Body of pancreas (tissue), 4 donors: ENCODE measurements at places on chromosomes 7 and 10. TPM values are rescaled to one million over a fixed set of nuclear protein-coding genes. Genes with fewer than 3 reads are reported as not detected.

DNA sequence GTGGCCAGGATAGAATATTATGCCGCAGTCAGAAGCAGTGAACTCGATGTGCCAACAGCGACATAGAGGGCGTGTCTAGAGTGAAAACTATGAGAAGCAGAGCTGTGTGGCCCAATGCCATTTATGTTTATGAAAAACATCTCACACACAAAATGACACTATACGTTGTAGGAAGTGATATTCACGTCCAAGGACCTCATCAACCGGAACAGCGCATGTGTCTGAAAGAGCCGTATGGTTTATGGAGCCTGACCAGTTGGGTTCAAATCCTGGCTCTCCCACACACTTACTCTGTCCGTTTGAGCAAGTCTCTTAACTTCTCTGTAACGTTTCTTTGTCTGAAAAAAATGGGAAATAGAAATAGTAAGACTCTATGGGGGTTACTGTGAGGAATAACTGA is 20.5 kb downstream of the TAS2R40 start:
- DNase-seq = no peak

DNA sequence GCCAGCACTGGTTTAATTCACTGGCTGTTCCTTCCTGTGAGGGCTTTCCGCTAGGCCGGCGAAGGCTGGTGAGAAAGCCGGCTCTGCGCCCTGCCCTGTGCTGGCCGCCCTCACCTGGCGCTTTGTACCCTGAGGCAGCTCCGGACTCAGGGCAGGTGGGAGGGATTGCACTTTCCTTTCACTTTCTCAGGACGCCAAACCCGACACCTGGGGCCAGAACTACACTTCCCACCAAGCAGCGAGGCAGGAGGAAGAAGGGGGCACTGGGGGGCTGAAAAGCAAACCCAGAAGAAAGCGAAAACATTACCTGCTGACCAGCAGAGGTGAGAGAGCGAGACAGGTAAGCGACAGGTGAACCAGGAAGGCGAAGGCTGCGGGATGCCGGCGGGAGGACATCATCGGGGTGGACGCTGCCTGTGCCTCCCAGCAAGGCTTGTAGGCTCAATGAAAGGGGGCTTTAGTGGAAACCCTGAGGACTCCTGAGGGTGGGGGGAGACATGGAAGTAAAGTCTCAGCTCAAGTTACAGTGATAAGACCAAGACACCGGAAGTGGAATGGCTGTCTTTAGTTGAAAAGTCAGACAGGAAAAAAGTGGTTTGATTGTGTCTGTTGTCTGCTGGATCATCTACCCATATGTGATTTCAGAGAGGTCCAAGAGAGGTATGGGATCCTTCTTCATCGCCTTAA is at the start of gene RAB19:
TSS of gene RAB19 (plus strand) at position 181 of the 687 bp plus-strand sequence. CDS start 3,589 bp downstream, outside the sequence.
- DNase-seq = peak; percentile 84

- DNase-seq = no peak
Observed at GRCh38 chr7:128110641-128111364, 79.6 kb upstream of the LRRC4 start.

GRCh38 chr7:69600710-69601519 is 2.6 kb downstream of the AUTS2 start:
- DNase-seq = no peak

- DNase-seq = no peak
Observed at GRCh38 chr7:117152213-117153007, 170.4 kb downstream of the WNT2 start.

- DNase-seq = no peak
Observed at GRCh38 chr10:3827768-3828403, 42.9 kb upstream of the KLF6 start.

DNA sequence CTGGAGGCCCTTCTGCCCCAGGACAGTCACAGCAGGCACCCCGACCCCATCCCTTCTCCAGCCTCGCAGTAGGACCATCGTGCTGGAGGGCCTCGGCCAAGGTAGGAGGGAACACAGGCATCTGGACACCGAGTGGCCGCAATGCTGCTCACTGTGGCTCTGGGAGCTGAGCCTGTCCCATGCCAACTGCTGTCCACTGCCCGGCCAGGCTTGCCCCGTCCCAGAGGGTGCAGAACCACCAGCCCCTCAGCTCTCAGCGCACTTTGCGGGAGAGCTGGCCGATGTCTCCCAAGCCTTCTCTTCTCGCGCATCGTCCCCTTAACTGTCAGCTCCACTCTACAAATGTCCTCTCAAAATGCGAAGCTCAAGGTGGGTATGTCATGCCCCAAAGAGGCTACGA is 197.2 kb downstream of the PTPRN2 start:
- DNase-seq = no peak

DNA sequence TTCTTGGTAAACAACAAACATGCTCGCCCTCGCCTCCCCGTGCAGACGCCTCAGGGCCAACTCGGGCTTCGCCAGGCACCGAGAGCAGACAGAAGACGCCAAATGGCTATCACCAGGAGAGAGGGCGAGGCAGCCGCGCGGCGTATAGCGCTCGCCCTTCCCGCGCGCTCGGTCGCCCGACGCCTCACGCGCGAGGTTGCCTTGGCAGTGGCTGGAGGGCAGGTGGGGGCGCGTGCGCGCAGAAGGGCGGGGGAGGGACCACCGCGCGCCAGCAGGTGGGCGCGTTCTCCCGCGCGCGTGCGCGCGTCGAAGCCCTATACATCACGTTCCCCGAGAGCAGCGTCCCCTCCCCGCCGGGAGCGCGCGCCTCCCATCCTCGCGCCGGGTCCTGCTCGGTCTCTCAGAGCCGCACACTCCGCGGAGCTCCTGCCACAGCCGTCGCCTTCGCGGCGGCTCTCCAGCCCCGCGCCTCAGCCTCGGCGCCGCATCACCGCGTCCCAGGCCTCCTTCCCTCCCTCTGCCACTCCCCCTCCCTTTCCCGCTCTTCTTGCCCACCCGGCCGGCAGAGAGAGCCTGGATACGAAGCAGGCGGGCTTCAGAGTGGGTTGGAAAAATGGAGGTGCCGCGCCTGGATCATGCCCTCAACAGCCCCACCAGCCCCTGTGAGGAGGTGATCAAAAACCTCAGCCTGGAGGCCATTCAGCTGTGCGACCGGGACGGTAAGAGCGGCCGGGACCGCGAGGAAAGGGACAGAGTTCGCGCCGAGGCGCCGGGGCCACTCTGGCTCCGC is at the start of gene PHYHIPL:
TSS of gene PHYHIPL (plus strand) at position 403 of the 790 bp plus-strand sequence. CDS start at position 614, 211 bp downstream.
- DNase-seq = peak; percentile 79

GRCh38 chr7:18754766-18755165 is 259.2 kb downstream of the HDAC9 start:
- DNase-seq = no peak

- DNase-seq = no peak
Observed at GRCh38 chr10:70162892-70163201, 7.5 kb downstream of the SAR1A start.

Gene PTCD1
- total RNA-seq = 3.4 TPM

Gene TAS2R3
- 2.6 TPM for total RNA-seq

Gene ZWINT
- total RNA-seq = 4.6 TPM

DNA sequence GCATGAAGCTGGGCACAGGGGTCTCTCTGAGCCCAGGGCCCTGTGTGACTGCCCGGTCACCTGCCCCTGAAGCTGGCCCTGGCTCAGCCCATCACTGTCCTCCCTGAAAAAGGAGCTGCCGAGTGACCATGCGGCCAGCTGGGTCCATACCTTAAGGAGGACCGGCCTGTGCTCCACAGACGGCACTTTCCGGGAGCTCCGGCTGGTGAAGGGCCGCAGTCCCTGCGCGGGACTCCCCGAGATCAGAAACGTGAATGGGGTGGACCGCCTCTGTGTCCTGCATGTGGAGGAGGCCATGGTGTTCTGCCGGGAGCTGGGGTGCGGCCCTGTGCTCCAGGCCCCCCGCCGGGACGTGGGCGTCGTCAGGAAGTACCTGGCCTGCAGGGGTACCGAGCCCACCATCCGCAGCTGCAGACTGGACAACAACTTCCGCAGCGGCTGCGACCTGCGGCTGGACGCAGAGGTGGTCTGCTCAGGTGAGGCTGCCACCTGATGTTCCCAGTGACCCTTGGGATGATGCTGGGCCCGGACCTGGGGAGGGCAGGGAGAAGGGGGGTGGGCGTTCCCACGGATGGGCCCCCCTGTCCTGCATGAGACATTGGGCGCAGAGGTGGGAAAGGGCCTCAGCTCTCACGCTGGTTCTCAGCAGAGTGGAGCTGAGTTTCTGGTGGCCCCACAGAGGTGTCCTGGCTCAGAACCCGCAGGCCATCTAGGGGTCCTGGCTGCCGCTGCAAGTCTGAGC is 3.5 kb downstream of the SCART1 start:
- DNase-seq = no peak

DNA sequence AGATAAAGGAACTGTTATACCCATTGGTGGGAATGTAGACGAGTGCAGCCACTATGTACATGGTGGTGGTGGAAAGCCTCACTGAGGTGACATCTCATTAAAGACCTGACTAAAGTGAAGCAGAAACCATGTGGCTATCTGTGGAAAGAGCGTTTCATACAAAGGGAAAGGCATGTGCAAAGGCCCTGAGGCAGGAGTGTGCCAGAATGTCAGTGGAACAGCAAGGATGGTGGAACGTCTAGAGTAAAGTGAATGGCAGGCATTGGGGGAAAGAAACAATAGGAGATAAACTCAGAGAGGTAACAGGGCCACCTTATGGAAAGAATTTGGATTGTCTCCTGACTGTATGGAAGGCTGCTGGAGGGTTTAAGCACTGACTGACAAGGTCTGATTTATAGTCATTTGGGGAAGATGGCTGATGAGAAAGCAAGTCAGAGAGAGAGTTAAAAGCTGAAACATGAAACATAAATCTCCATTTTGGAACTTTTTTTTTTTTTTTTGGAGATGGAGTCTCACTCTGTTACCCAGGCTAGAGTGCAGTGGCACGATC is 245.7 kb downstream of the STK31 start:
- no peak for DNase-seq

DNA sequence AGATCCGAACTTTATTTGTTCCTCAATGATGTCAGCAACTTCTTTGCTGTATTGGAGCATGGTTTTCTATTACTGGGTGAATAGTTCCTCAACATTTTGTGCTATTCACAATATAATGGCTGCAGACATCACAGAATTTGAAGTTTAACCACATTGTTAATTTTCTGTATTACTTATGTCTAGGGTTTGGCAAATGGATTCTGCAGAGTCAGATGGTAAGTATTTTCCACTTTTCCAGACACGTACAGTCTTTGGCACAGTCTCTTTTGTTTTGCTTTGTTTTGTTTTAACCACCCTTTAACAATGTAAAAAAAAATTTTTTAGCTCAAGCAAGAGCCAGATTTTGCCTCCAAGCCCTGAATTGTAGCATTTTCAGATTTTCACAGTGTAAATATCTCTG is 36.8 kb upstream of the FOXK1 start:
- no peak for DNase-seq

GRCh38 chr7:158075633-158076001 is 512.0 kb downstream of the PTPRN2 start:
- DNase-seq = peak; percentile 3

DNA sequence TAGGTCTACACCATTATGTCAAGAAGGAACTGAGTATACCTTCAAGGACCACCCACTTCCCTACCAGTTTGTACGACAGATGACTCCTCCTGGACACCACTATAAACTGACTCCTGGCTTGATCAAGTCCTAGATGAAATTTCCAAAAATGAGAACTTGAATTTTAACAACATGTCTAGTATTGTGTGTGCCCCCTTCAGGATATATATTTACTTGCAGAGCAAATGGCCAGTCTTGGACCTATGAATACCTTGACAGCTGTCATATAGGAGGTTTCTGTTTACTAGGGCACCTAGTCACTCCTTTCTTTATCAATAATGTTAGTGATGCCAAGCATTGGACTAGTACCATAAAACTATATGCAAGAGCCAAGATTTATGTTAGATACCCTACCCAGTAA is 94.1 kb upstream of the TMEM26 start:
- DNase-seq = no peak

Gene ZNF736
- 6.3 TPM for total RNA-seq

GRCh38 chr10:35340975-35341374 is 4.7 kb downstream of the CCNY start:
- no peak for DNase-seq

Gene SMO
- 12.2 TPM for total RNA-seq

Gene CDK14
- total RNA-seq = 35.6 TPM

Gene LRIT1
- total RNA-seq = not detected

DNA sequence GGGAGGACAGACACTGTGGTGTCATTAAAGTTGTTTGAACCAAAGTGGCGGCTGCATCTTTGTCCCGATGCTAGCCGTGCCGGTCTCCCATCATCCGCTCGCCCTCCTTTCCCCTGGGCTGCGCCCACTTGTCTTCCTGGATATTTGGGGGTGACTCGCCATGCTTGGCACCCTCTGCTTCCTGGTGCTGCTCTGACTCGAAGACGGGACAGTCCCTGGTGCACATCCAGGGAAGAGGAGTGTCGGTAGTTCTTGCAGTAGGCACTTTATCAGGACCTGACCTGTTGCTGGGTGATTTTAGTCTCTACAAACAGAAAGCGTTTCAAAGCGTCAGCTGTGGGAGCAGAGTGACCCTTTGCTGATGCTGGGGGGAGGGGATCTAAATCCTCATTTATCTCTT is 68.3 kb upstream of the DNAJB6 start:
- no peak for DNase-seq

Gene ZNF853
- 3.6 TPM for total RNA-seq

DNA sequence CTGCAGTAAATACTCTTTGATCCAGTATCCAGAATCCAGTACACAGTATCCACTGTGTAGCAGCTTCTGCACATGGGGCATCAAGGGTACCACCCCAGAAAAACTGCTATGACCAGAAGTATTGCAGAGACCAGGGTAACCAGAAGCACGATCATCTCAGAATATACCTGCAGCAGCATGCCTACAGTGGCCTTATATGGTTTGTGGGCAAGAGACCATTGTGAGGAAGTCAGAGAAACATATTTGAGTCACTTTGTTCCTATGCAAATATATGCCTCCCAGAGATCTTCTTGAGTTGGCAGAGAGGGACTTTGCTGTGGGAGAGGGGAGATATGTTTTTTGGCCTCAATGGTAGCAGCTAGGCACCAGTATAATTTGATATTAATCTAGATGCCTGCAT is 206.4 kb upstream of the LRRTM3 start:
- no peak for DNase-seq

Gene AKR1C2
- total RNA-seq = 5.6 TPM

DNA sequence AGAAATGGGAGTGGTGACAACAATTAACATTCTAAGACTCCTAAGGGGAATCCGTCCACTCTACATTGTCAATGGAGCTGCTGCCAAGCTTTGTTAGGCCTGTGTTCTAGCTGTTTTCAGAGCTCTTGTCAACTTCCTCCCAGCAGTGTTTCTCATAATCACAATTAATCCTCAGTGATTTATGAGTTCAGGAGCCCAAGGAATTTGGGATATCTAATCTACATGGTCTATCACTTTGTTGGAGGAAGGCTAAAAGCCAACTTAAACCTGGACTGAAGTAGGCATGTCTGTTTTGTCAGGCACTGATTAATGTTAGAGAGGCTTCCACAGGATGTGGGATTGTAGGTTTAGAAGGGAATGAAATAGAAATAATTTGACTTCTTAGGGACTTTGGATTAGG is 10.2 kb upstream of the OR2F2 start:
- no peak for DNase-seq

DNA sequence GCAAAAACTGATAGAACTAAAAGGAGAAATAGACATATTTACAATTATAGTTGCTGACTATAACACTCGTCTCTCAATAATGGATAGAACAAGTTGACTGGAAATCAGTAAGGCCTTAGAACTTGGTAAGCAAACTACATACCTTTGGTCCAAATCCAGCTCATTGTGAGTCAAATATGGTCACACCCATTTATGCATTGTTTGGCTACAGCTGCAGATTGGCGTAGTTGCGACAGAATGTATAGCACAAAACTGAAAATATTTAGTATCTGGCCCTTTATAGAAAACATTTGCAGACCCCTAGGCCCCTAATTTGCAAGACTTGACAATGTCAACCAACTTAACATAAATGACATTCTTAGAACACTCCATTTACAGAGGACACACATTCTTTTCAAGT is 103.6 kb upstream of the EGR2 start:
- no peak for DNase-seq
